EH (cell line): ENCODE measurements at places on chromosomes 5 and 9.

GRCh38 chr9:77851882-77852595, 179.6 kb downstream of the GNAQ start:
- DNase-seq: no peak

- peak; percentile 3 for DNase-seq
Measured at GRCh38 chr9:1869843-1870242, 145.3 kb upstream of the SMARCA2 start.

DNA sequence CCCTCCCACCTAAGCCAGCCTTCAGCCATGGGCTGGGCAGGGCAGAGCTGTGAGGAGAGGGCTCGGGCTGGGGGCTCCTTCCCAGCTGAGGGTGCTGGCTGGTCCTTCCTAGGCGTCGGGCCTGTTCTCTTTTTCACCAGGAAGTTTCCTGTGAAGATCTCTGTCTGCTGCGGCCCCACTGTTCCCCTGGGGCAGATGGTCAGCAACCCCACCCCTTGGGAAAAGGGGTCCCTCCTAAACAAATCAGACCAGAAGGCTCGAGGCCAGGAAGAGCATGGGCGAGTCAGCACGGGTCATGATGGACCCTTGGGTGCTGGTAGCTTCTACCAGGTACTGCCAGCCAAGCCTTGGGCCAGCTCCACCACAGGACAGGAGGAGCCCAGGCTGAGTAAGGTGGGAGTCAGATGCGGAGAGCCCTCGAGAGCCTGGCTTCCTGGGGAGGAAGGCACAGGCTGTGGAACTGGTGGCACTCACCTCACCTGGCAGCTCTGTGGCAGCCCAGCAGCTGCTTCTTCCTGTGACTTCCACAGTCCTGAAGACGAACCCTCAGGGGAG, 3.5 kb downstream of the CACNA1B start:
- DNase-seq: no peak

DNA sequence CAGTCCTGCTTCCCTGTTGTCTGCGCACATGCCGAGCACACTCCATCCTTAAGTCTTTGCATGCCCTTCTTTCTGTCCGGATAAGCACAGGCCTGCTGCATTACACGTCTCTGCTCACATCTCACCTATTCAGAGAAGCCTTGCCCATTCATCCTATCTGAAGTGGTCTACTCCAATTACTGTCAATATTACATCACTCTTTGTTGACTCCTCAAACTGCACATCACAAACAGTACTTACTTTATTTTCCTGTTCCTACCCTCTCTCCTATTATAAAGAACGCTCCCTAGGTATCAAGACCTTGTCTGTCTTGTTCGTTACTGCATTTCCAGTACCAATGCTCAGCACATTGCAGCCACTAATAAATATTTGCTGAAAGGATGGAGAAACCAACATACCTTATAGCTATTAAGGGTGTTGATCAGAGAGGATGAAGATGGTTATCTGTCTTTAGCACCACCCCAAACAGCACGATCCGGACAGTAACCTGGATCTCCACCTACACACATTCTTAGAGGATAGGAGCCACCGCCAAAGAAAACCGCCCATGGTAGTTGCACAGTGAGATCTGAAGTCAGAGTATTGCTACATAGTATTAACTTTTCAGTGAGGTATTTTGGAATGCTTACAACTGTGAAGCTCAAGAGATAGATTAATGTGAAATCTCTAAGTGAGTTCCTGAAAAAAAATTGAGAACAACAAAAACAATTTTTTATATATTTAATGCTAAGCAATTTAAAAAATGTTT, 1.6 kb upstream of the PRRC1 start:
- DNase-seq: no peak
